SJCRH30 (cell line): ENCODE measurements at places on chromosomes 1 and 21.

GRCh38 chr1:7107109-7107830, 322.0 kb downstream of the CAMTA1 start:
- no peaks in the 10 kb centered on the region for H3K36me3 ChIP-seq
- H3K27me3 ChIP-seq: peaks cover 12% of the 10 kb centered on the region
- H3K4me3 ChIP-seq: no peak overlapping the region
- no peaks in the 10 kb centered on the region for H3K4me1 ChIP-seq
- no peak for DNase-seq
- no peak overlapping the region for H3K27ac ChIP-seq

DNA sequence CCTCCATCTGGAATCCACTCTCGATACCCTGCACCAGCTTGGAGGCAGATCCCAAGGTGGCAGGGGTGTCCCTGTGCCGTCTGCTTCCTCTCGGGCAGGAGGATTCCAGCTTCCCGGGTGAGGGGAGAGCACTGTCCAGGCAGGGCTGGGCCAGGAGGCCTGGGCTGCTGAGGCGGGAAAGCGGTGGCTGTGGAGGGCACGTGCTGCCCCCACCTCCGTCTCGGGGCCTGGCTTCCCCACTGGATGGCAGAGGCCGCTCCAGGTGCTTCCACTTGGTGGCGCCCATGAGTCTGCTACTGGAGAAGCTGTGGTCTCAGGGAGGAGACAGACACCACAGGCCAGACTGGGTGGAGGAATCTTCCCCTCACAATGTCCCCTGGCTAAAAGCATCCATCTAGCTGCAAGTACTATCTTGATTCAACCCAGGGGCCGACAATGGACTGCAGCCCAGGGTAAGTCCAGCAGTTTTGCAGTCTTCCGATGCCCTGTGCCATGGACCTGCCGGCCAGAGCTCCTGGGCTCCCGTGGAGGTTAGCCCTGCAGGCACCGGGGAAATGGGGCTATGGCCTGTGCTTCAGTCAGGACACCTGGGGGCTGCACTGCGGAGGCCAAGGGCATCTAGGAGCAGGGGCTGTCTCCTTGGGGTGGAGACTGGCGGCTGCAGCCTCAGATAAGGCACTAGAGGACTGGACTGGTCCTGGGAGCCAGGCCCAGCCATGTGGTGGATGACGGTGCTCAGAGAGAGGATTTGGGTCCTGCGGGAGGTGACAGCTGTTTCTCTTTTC, 41.3 kb upstream of the EIF4G3 start:
- peaks cover 28% of the 10 kb centered on the region for H3K36me3 ChIP-seq
- no peak overlapping the region for H3K27ac ChIP-seq
- DNase-seq: peak; percentile 69
- H3K4me1 ChIP-seq: no peaks in the 10 kb centered on the region

- H3K27ac ChIP-seq: no peak overlapping the region
- H3K4me3 ChIP-seq: no peak overlapping the region
- no peaks in the 10 kb centered on the region for H3K27me3 ChIP-seq
Observed at GRCh38 chr1:151892190-151892589, 17.1 kb downstream of the THEM4 start.

DNA sequence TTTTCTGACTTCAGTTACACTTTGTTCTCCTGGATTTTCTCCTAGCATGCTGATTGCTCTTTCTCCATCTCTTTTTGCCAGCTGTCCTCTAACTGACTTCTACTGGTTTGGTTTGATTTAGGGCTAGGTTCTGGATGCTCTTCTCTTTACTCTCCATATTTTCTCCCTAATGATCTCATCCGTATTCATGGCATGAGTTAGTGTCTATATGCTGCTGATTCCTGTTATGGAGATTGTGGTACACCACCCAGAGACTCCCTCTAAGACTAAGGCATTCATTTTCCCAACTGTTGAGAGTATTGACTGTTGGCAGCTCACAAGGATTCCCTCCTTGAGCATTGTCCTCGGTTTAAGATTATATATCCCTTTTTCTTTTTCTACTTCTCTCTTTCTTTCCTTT, 28.9 kb downstream of the S1PR1 start:
- H3K4me3 ChIP-seq: no peak overlapping the region
- no peaks in the 10 kb centered on the region for H3K27me3 ChIP-seq
- no peak for DNase-seq
- no peaks in the 10 kb centered on the region for H3K36me3 ChIP-seq
- H3K4me1 ChIP-seq: peaks cover 2% of the 10 kb centered on the region; the same call in 1 of the 2 replicates

GRCh38 chr1:96309783-96310182, 411.8 kb upstream of the PTBP2 start:
- no peaks in the 10 kb centered on the region for H3K27me3 ChIP-seq
- H3K4me1 ChIP-seq: no peaks in the 10 kb centered on the region

DNA sequence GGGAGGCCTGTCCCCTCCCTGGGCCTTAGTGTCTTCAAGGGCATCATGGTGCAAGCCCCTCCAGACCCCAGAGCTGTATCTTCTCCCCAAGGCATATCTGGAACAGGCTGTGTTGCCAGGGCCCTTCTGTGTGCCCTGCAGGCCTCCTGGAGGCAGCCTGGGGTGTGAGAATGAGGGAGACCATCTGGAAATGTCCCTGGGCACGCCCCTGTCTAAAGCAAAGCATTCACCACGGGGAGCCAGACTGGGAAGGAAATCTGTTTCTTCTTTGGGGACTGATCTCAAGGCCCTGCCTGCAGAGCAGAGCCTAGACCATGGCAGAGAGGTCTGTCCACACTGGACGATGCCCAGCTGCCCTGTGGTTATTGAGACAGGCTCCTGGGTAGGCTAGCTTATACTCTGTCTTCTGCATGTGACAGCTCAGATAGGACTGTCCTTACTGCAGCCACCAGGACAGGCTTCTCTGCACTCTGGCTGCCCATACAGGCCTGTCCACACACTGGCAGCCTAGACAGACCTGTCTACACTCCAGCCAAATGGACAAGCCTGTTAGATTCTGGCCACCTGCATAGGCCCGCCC, 24.6 kb downstream of the PODN start:
- no peak overlapping the region for H3K4me3 ChIP-seq
- no peaks in the 10 kb centered on the region for H3K27me3 ChIP-seq
- H3K27ac ChIP-seq: 0 out of 2 replicates have a peak overlapping the region, but pooled peaks have one; percentile 3
- DNase-seq: no peak

- H3K36me3 ChIP-seq: no peaks in the 10 kb centered on the region
- peak; percentile 11 for DNase-seq
- H3K27me3 ChIP-seq: no peaks in the 10 kb centered on the region
- no peak overlapping the region for H3K4me3 ChIP-seq
- H3K4me1 ChIP-seq: no peaks in the 10 kb centered on the region
- no peak overlapping the region for H3K27ac ChIP-seq
Observed at GRCh38 chr1:116122955-116123757, 12.0 kb downstream of the MAB21L3 start.

GRCh38 chr1:226654046-226654667, 84.9 kb downstream of the ITPKB start:
- DNase-seq: peak; percentile 89
- no peaks in the 10 kb centered on the region for H3K27me3 ChIP-seq
- H3K36me3 ChIP-seq: no peaks in the 10 kb centered on the region
- peaks cover 60% of the 10 kb centered on the region for H3K4me1 ChIP-seq

GRCh38 chr1:96362623-96363022, 359.0 kb upstream of the PTBP2 start:
- no peak overlapping the region for H3K4me3 ChIP-seq
- DNase-seq: peak; percentile 19
- peaks cover 27% of the 10 kb centered on the region for H3K4me1 ChIP-seq
- H3K27me3 ChIP-seq: no peaks in the 10 kb centered on the region
- H3K36me3 ChIP-seq: no peaks in the 10 kb centered on the region

DNA sequence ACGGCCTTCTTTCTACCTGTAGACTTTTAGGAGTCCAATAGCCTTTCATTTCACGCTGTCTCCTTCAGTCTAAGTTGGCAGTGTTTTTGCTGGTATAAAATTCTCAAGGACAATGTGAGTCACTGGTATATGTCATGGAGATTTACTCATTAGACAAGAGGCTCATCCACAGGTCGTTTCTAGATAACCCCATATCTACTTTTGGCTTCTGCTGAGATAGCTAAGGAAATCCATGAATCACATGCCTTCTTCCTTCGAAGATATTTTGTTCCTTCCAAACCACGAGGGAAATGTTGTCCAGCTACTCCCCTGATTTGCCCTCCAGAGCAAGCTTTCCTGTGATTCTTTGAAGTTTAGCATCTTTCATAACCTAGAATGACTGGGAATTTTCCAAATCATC, 38.5 kb upstream of the KCNK1 start:
- no peaks in the 10 kb centered on the region for H3K27me3 ChIP-seq
- H3K27ac ChIP-seq: no peak overlapping the region
- no peaks in the 10 kb centered on the region for H3K4me1 ChIP-seq
- H3K36me3 ChIP-seq: no peaks in the 10 kb centered on the region
- H3K4me3 ChIP-seq: no peak overlapping the region
- no peak for DNase-seq

GRCh38 chr21:46036696-46037330, 55.2 kb downstream of the COL6A1 start:
- no peaks in the 10 kb centered on the region for H3K36me3 ChIP-seq
- H3K4me1 ChIP-seq: no peaks in the 10 kb centered on the region
- no peaks in the 10 kb centered on the region for H3K27me3 ChIP-seq
- no peak overlapping the region for H3K4me3 ChIP-seq
- DNase-seq: no peak
- H3K27ac ChIP-seq: no peak overlapping the region

DNA sequence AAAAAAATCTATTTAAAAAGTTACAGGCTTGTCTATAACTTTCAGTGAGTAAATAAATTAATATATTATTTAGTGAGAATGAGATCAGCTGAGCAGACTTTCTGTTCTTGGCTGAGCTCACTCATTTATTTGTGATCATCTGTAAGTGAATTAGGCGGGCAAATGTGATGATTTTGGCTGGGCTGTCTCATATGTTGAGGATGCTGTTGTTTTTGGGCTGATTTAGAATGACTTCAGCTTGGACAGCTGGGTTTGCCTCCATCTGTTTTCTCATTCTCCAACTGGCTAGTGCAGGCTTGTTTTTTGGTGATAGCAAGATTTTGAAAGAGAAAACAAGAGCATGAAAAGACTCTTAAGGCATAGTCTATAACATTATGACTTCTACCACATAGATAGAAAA, 475.8 kb upstream of the OLFM3 start:
- H3K27ac ChIP-seq: no peak overlapping the region
- H3K27me3 ChIP-seq: no peaks in the 10 kb centered on the region
- H3K4me1 ChIP-seq: no peaks in the 10 kb centered on the region
- no peak overlapping the region for H3K4me3 ChIP-seq
- no peak for DNase-seq

DNA sequence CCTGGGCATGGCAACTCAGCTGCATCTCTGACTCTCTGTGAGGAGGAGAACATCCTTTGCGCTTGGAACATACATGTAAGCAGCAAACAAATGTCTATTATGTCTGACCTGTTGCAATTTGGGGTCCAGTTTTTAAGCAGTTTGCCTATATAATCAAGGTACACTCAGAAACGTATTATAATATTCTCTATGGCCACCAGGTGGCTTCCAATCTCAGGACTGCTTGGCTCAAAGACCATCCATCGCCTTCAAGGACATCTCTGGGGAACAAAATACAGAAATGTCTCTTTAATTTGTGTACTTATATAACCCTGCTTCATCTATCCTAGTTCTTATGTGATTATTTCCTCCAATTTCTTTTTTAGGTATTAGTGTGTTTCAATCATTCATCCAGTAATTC, 227.2 kb downstream of the OLFM3 start:
- DNase-seq: peak; percentile 52
- H3K4me1 ChIP-seq: peaks cover 17% of the 10 kb centered on the region
- H3K36me3 ChIP-seq: no peaks in the 10 kb centered on the region
- no peak overlapping the region for H3K27ac ChIP-seq
- H3K27me3 ChIP-seq: no peaks in the 10 kb centered on the region
- H3K4me3 ChIP-seq: no peak overlapping the region

DNA sequence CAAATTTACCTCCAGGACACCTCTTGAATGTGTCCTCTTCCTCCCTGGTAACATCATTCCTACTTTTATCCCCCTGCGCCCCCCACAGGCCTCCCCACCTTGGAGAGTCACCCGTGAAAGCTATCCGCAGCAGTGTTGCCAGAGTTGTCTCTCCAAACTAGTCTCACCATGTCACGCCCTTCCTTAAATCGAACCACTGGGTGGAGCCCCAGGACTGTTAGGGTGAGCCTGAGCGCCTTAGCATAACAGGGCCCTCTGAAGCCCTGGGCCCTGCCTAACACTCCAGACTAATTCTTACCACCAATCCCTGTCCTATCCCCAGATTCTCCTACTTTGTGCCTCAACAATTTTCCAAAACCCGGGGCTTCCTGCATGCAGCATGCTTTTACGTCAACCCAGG, 35.0 kb downstream of the HSD3B2 start:
- no peaks in the 10 kb centered on the region for H3K27me3 ChIP-seq
- peak; percentile 41 for DNase-seq
- H3K4me1 ChIP-seq: peaks cover 7% of the 10 kb centered on the region
- H3K4me3 ChIP-seq: no peak overlapping the region
- no peaks in the 10 kb centered on the region for H3K36me3 ChIP-seq

GRCh38 chr1:206649261-206649921, 14.1 kb downstream of the DYRK3 start:
- peaks cover 13% of the 10 kb centered on the region; the same call in 1 of the 2 replicates for H3K36me3 ChIP-seq
- peaks cover 5% of the 10 kb centered on the region for H3K4me1 ChIP-seq
- H3K4me3 ChIP-seq: no peak overlapping the region
- no peaks in the 10 kb centered on the region for H3K27me3 ChIP-seq
- H3K27ac ChIP-seq: no peak overlapping the region

GRCh38 chr1:92705446-92705845, 79.5 kb downstream of the EVI5 start:
- peak overlapping the region; percentile 22; the same call in 1 of the 2 replicates for H3K27ac ChIP-seq
- peaks cover 10% of the 10 kb centered on the region; the same call in 1 of the 2 replicates for H3K4me1 ChIP-seq
- peak; percentile 3 for DNase-seq
- 0 out of 2 replicates have a peak, but pooled peaks cover 4% of the 10 kb centered on the region for H3K36me3 ChIP-seq
- no peaks in the 10 kb centered on the region for H3K27me3 ChIP-seq
- no peak overlapping the region for H3K4me3 ChIP-seq

DNA sequence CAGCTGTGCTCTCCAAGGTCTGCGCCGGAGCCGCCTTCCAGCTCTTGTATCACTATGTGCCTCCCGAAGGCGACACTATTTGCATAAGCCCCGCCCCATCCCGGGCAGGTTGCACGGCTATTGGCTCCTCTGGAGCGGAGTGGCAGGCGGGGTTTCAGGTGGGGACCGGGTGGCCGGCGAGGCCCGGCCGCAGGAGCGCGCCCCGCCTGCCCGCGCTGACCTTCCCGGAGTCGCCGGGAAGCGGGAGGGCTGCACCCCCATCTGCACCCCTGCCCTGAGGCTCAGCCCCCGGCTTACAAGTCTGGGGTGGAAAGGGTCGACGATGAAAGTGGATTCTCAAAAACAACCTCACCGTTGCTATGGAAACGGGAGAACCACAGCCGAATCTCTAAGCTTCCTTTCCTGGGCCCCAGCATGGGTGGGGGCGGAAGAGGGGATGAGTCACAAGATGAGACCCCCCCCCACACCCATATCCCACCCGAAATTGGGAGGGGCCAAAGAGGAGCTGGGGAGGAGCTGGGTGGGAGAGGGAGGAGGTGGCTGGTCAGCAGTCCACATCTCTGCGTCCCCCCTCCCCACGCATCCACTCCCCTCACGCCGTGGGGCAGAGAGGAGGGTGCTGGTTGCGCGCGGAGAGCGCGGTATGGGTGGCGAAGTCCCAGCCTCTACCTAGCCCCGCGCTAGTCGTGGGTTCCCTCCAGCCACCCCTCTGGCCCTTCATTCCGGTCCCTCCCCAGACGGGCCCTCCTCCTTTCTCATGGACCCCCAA, at the start of gene HPCAL4:
TSS of gene HPCAL4 (minus strand) at position 51 of the 769 bp plus-strand sequence. CDS start 6,830 bp downstream, outside the sequence.
- H3K36me3 ChIP-seq: no peaks in the 10 kb centered on the region
- H3K27me3 ChIP-seq: peaks cover 2% of the 10 kb centered on the region; the same call in 1 of the 2 replicates
- peak within 1 kb of the TSS; percentile 46 for H3K4me3 ChIP-seq
- H3K27ac ChIP-seq: no peak within 1 kb of the TSS
- peaks cover 23% of the 10 kb centered on the region for H3K4me1 ChIP-seq
